Activated naive CD4-positive, alpha-beta T cell treated with Interleukin-2 at 50 U/mL for 16 hours (primary cell): ENCODE measurements at places on chromosomes 16 and 17.

GRCh38 chr17:7173687-7174602 lies 5.2 kb downstream of the ASGR1 start:
- DNase-seq = peak; percentile 51

DNA sequence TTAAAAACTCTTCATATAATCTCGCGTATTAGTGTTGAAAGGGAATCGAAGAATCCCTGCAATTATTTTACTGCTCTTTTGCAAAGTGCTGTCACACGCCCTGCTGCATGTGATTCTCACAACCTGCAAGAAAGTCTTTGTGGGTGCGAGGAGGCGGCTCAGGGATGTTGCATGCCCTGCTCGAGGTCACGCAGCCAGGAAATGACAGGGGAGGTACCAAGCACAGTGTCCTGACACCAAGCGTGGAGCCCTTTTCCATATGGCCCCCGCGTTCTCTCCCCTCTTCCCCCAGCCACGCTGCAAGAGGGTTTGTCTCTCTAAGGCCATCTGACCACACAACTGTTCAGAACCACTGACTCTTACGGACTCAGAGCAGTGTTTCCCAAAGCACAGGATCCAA lies 37.6 kb downstream of the OR3A1 start:
- DNase-seq = no peak

GRCh38 chr17:8729421-8729820 lies 15.2 kb downstream of the CCDC42 start:
- no peak for DNase-seq

GRCh38 chr16:70572926-70573270 lies 49.3 kb downstream of the SF3B3 start:
- DNase-seq = no peak

DNA sequence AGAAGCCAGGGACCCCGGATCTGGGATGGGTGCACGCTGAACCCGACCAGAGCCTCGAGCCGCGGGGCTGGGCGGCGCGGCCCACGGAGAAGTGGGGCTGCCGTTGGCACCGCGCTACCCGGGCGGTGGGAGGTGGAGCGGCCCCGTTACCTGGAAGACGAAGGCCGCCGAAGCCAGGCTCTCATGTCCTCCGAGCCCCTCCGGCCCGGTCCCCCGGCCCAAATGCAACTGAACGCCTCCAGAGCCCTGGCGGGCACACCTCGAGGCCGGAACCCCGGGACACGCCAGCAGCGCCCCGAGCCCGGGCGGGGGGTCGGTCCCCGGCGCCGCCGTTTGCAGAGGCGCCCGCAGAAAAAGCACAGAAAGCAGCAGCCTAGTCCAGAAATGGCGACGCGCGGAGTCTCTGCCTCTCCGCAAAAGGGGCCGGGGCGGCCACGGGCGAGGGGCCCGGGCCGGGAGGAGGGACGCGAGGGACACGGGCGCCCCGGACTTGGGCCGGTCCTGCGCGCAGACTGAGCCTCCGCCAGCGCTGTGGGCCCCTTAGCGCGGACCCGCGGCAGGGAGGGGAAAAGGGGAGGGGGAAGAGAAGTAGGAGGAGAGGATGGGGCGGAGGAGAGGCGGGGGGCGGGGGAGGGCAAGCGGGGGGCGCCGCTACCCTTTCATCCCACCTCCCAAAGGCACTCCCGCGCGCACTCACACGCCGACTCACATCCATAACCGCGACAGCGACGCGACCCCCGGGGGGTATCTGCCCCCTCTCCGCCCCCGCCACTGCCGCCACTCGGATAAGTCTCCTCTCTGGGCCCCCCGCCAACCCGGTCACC lies 1.4 kb downstream of the AXIN2 start:
- DNase-seq = peak; percentile 35

DNA sequence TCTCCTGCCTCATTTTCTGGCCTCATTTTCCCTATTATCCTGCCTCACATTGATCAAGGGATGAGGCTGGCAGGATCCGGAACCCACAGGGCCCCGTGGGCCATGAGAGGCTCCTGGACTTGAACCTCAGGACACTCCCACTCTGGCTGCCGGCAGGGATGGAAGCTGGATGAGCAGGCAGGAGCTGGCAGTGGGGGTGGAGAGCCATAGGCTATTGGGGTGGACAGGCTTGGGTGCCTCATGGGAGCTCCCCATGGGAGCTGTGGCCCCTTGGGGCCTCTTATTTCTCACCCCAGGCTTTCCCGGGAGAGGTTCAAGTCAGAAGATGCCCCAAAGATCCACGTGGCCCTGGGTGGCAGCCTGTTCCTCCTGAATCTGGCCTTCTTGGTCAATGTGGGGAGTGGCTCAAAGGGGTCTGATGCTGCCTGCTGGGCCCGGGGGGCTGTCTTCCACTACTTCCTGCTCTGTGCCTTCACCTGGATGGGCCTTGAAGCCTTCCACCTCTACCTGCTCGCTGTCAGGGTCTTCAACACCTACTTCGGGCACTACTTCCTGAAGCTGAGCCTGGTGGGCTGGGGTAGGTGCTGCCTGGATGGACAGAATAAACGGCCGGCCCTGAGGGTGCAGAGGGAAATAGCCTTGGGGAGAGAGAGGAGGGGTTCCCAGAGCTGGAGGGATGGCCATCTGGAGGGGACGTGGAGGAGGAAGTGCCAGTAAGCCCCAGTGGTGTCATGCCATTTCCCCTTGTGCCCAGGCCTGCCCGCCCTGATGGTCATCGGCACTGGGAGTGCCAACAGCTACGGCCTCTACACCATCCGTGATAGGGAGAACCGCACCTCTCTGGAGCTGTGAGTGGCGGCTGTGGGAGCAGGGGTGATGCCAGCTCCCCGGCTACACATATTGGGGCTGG lies 10.7 kb upstream of the DRC7 start:
- no peak for DNase-seq
